ENCODE measurements at places on chromosomes 7 and 10. TPM values are rescaled to one million over a fixed set of nuclear protein-coding genes. Genes with fewer than 3 reads are reported as not detected.

The C10orf62 gene
- total RNA-seq: not detected

The MMRN2 gene
- total RNA-seq: 47.3 TPM

The CALML5 gene
- total RNA-seq: not detected

The AS3MT gene
- not detected for total RNA-seq

The SFTPA1 gene
- total RNA-seq: not detected

The EPO gene
- total RNA-seq: not detected

The MKRN1 gene
- total RNA-seq: 69.9 TPM

The MAP3K8 gene
- 30.3 TPM for total RNA-seq

The PTN gene
- total RNA-seq: not detected

The SLC39A12 gene
- not detected for total RNA-seq

The NPC1L1 gene
- 0.22 TPM for total RNA-seq

The PILRA gene
- total RNA-seq: 10.8 TPM

The OGDHL gene
- not detected for total RNA-seq

The VAX1 gene
- not detected for total RNA-seq

The LRRN3 gene
- 2.6 TPM for total RNA-seq

The LAMB1 gene
- 333 TPM for total RNA-seq

The MRLN gene
- not detected for total RNA-seq

The DOCK1 gene
- total RNA-seq: 53.5 TPM

The RAB11FIP2 gene
- total RNA-seq: 57.2 TPM

The HPSE2 gene
- 3.2 TPM for total RNA-seq

The RPEL1 gene
- total RNA-seq: not detected

The HNRNPF gene
- total RNA-seq: 122 TPM

The DKK1 gene
- 79.9 TPM for total RNA-seq

The ARID5B gene
- 61.4 TPM for total RNA-seq

The ANKRD2 gene
- not detected for total RNA-seq

The CNPY4 gene
- total RNA-seq: 8.2 TPM

The VPS26A gene
- total RNA-seq: 77.6 TPM

The CLEC2L gene
- total RNA-seq: not detected

The EVX1 gene
- total RNA-seq: not detected

The HOXA2 gene
- total RNA-seq: 0.51 TPM

The PPP1R3A gene
- not detected for total RNA-seq

The CACNA2D1 gene
- total RNA-seq: 53.9 TPM

The AKR1B15 gene
- total RNA-seq: not detected

The ZNF804B gene
- not detected for total RNA-seq

The VPS41 gene
- total RNA-seq: 57.0 TPM

The FAM241B gene
- not detected for total RNA-seq

The NDUFA5 gene
- 39.0 TPM for total RNA-seq

The MUC3A gene
- total RNA-seq: 0.94 TPM

The SMURF1 gene
- 24.0 TPM for total RNA-seq

The ASAH2 gene
- total RNA-seq: 0.34 TPM

The LMBR1 gene
- total RNA-seq: 79.9 TPM

Data from subcutaneous adipose tissue (tissue), 4 donors.